ENCODE measurements at places on chromosomes 1 and 21.

DNA sequence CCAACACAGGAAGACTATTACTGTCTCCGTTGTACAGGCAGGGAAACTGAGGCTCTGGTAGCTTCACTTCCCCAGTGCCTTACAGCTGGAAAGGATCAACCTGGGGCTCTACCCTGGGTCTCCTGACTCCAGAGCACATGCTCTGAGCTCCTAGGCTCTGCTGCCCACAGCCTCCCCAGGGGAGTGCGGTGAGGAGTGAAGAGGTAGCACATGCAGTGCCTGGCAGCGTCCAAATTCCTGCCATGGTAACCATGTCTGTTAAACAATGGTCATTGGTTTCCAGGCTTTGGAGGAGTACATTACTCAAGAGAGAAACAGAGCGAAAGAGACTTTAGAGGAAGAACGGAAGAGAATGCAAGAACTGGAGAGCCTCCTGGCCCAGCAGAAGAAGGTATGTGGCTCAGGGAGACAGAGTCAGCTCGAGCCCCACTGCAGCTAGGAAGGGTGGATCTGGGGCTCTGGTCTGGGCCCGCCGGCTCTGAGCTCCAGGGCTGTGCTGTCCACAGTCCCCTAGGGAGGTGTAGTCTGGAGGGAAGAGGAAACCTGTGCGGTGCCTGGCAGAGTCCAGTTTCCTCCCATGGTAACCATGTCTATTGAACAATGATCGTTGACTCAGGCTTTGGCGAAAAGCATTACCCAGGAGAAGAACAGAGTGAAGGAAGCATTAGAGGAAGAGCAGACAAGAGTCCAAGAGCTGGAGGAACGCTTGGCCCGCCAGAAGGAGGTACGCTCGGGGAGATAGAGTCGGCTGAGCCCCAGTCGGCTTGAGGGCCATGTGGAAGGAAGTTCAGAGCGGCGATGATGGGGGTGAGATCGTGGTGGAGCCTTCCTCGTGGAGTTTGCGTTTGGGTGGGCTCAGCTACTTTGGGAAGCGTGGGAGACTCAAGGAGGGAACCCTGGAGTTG is 64.6 kb upstream of the EFHD2 start:
- no peak for DNase-seq

GRCh38 chr21:36890086-36890485 is 76.4 kb downstream of the HLCS start:
- DNase-seq: no peak

DNA sequence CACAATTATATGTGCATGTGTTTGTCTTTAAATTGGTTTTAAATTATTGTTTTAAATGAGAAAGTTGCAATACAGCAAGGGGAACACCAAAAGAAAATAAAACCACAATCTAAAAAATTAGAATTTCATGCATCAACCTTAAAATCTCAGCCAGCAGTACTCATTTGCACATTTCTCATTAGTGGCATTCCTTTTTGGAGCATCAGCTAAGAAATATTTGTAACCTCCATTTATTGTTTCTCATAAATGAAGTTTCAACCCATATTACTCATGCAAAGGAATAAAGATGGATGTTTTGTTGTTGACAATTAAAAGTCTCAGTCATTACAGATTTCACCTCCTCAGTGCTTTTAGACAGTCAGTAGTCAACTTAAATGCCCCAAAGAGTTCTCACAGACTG is 160.1 kb downstream of the TBX15 start:
- no peak for DNase-seq

- DNase-seq: no peak
These were observed 725 bp upstream of the VWA1 start for GRCh38 chr1:1434824-1435105.

Measured in stimulated activated CD4-positive, alpha-beta T cell treated with anti-CD3 and anti-CD28 coated beads, Interleukin-12 subunit alpha, Interleukin-12 subunit beta, amount 100 ng/mL, for 4 hours (primary cell).